ENCODE measurements at places on chromosomes 13 and 19. TPM values are rescaled to one million over a fixed set of nuclear protein-coding genes. Genes with fewer than 3 reads are reported as not detected.

NKG7 gene
- not detected for total RNA-seq

KASH5 gene
- total RNA-seq = not detected

CRX gene
- total RNA-seq = not detected

MYH14 gene
- total RNA-seq = not detected

ELSPBP1 gene
- not detected for total RNA-seq

Measured in myometrial cell (primary cell).